ENCODE measurements at places on chromosomes 5 and 9.

GRCh38 chr9:128642675-128643245 is 13.9 kb downstream of the DYNC2I2 start:
- peaks cover 32% of the 10 kb centered on the region for H3K36me3 ChIP-seq
- no peak for DNase-seq
- H3K27me3 ChIP-seq: no peaks in the 10 kb centered on the region
- H3K4me3 ChIP-seq: no peak overlapping the region

DNA sequence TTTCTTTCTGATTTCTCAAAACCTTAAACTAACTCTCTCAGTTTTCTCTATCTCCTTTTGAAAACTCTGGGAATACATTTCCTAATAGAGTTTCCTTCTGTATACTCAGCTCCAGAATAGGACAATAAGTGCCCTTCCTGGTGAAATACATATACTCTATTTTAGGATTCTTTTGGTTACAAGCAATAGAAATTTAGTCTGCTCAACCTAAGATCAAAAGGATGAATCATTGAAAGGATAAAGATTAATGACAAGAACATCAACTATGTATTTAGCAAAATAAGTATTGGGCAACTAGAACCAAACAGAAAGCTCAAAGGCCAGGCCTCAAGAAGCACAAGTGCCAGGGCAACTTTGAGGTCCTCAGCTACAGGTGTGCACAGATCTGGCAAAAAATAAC is 127.1 kb downstream of the ADAMTSL1 start:
- no peak overlapping the region for H3K27ac ChIP-seq
- no peaks in the 10 kb centered on the region for H3K36me3 ChIP-seq
- DNase-seq: no peak
- peaks cover 4% of the 10 kb centered on the region for H3K4me1 ChIP-seq
- no peaks in the 10 kb centered on the region for H3K27me3 ChIP-seq
- H3K4me3 ChIP-seq: no peak overlapping the region

DNA sequence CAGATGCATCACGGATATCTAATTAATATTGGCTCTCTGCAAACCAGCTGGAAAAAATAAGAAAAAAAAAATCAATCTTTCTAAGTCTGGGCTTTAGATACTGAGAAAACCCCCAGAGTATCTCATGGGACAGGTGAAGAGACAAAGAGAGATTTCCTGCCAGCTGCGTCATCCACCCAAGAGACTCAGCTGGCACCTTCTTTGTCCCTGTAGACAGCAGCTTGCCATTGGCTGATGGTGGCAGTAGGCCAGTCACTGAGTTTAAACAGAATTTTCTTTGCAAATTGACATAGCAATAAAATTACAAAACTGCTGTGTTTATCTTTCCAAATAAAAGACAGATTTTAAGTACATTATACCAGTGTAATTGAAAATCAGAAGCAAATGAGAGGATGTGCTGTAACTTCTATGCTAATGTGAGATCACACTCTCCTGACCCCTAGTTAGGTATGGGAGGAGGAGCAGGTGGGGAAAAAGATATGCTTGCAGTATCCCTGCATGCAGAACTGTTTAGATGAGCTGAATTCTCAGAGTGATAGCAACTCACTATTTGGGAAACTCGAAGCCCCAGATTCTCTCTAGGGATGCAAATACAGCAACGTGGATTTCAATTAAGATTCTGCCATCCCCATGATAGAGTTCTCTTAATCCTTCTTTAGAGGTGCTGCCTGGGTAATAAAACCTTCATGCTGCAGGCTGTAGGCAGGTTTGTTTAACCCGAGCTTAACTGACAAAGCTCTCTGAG is 72.2 kb downstream of the NMUR2 start:
- DNase-seq: no peak
- no peak overlapping the region for H3K4me3 ChIP-seq
- no peaks in the 10 kb centered on the region for H3K27me3 ChIP-seq
- H3K36me3 ChIP-seq: no peaks in the 10 kb centered on the region
- no peaks in the 10 kb centered on the region for H3K4me1 ChIP-seq

DNA sequence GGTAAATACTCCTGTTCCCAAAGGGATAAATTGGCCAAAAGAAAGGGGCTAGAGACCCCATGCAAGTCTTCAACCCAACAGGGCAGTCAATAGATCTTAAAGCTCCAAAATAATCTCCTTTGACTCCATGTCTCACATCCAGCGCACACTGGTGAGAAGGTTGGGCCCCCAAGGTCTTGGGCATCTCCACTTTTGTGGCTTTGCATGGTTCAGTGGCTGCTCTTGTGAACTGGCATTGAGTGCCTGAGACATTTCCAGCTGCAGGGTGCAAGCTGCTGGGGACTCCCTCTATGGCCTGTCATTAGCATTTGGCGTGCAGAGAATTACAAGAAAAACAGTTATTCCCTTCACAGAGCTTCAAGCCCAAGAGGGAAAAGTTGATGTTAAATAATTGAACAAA is 224.7 kb downstream of the MTRR start:
- H3K4me1 ChIP-seq: no peaks in the 10 kb centered on the region
- no peak for DNase-seq
- H3K36me3 ChIP-seq: no peaks in the 10 kb centered on the region

DNA sequence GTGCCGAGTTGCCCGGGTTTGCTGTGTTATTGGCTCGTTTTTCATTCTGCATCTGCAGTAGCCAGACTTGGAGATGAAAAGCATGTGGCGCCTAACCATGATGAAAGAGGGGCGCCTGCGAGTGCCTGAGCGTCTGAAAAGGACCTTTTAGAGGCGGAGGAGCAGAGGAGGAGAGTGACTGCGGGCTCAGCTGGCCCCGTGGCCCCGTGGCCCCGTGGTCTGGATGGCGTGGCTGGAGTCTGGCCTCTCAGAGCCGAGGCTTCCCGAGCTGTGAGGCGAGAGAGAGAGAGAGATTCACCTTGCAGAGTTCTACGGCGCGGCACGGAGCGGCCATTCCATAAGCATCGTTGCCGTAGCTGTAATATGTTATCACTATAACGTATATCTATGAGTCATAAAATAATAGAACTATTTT is 55.3 kb upstream of the RNU6ATAC start:
- no peak for DNase-seq
- no peak overlapping the region for H3K27ac ChIP-seq
- H3K4me3 ChIP-seq: no peak overlapping the region

GRCh38 chr5:126119887-126120442 is 303.2 kb upstream of the GRAMD2B start:
- DNase-seq: no peak
- no peaks in the 10 kb centered on the region for H3K36me3 ChIP-seq
- H3K27me3 ChIP-seq: no peaks in the 10 kb centered on the region
- no peak overlapping the region for H3K27ac ChIP-seq
- no peak overlapping the region for H3K4me3 ChIP-seq

DNA sequence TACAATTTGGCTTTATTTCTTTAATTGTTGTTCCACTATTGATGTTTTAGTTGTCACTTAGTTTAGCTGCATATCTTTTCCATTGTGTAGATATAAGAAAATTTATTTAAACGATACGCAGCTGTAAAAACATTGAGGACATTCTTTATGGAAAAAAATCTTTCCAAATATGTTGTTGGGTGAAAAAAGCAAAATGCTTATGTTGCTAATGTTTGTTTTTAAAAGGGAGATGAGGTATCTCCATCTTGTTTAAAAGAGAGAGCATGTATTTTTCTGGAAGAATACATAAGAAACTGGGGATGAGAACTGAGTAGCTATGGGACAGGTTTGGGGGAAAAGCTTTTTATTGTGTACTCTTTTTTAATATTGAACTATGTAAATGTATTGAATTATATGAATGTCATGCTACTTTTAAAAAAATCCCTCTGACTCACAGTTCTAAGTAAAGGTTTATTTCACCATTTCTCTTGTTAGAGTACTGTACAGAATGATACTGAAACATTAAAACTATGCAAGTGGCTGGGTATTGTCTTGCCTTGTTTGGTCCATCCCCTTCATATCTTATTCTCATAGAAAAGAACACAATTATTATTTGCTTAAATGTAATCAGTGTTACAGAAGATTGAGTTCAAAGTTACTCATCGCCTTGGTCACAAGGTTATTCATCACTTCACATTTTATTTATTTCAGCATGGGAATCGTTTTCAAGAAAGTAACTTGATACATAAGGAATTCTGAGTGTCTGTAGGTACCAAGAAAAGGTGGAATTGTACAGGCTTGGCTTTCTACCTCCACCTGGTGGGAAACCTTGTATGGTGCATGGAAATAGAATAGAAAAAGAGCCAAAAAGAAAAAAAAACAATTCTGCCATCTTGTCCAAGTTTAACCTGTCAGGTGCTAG is 85.8 kb downstream of the RIC1 start:
- H3K4me3 ChIP-seq: no peak overlapping the region
- H3K36me3 ChIP-seq: peaks cover 4% of the 10 kb centered on the region

GRCh38 chr5:19630876-19631275 is 357.1 kb downstream of the CDH18 start:
- no peak overlapping the region for H3K4me3 ChIP-seq
- no peak overlapping the region for H3K27ac ChIP-seq
- no peaks in the 10 kb centered on the region for H3K4me1 ChIP-seq
- no peaks in the 10 kb centered on the region for H3K36me3 ChIP-seq
- DNase-seq: no peak
- H3K27me3 ChIP-seq: no peaks in the 10 kb centered on the region

DNA sequence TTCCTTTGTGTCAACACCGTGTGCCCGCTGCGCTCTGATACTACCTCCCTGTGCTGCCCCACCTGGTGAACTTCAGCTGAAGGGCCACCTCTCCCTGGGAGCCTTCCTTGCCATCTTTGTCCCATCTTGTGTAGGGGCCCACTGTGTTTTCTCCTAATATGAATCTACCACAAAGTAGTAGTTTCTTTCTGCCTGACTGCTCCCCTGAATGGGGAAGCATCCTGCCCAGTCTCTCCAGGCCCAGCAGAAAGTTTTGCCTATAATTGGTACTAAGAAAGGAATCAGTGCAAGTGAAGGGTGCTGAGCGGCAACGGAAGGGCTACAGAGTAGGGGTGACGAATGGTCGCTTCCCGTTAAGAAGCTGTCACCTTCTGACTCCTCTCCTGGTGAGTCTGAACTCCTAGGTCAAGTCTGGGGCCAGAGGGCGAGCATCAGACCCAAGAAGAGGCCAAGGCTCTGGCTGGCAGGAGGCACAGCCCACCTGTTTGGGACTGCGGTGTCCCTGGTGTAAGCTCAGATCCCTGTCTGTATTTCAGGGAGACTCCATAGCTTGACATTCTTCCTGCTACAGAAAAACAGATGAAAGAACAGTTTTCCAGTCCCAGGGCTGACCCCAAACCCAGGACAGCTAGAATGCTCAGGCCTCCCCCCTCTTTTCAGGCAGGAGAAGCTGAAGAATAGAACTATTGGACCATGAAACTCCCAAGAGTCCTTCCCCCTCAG is 24.1 kb downstream of the WWC1 start:
- H3K27me3 ChIP-seq: no peaks in the 10 kb centered on the region
- no peak overlapping the region for H3K4me3 ChIP-seq
- DNase-seq: no peak
- H3K27ac ChIP-seq: peak overlapping the region; percentile 45
- no peaks in the 10 kb centered on the region for H3K36me3 ChIP-seq
- H3K4me1 ChIP-seq: peaks cover 36% of the 10 kb centered on the region

- no peak for DNase-seq
- H3K36me3 ChIP-seq: no peaks in the 10 kb centered on the region
- no peak overlapping the region for H3K27ac ChIP-seq
- H3K4me1 ChIP-seq: no peaks in the 10 kb centered on the region
Observed at GRCh38 chr9:115359017-115359780, 241.2 kb upstream of the TNC start.

GRCh38 chr5:151384106-151384505 is 36.7 kb upstream of the SLC36A2 start:
- no peak overlapping the region for H3K27ac ChIP-seq
- no peaks in the 10 kb centered on the region for H3K36me3 ChIP-seq

GRCh38 chr5:109681763-109682162 is 8.0 kb upstream of the MAN2A1 start:
- H3K4me1 ChIP-seq: no peaks in the 10 kb centered on the region
- H3K27ac ChIP-seq: no peak overlapping the region
- no peaks in the 10 kb centered on the region for H3K36me3 ChIP-seq
- no peak for DNase-seq

- H3K4me3 ChIP-seq: no peak overlapping the region
- DNase-seq: no peak
- H3K36me3 ChIP-seq: no peaks in the 10 kb centered on the region
- no peaks in the 10 kb centered on the region for H3K4me1 ChIP-seq
Observed at GRCh38 chr5:37900692-37901091, 60.9 kb upstream of the GDNF start.

- no peak overlapping the region for H3K4me3 ChIP-seq
- no peaks in the 10 kb centered on the region for H3K27me3 ChIP-seq
- no peaks in the 10 kb centered on the region for H3K36me3 ChIP-seq
Observed at GRCh38 chr9:110521206-110521605, 58.3 kb downstream of the SVEP1 start.

- no peak overlapping the region for H3K4me3 ChIP-seq
- H3K4me1 ChIP-seq: no peaks in the 10 kb centered on the region
- no peak overlapping the region for H3K27ac ChIP-seq
- H3K27me3 ChIP-seq: no peaks in the 10 kb centered on the region
Observed at GRCh38 chr9:19022206-19022605, 10.8 kb downstream of the SAXO1 start.

DNA sequence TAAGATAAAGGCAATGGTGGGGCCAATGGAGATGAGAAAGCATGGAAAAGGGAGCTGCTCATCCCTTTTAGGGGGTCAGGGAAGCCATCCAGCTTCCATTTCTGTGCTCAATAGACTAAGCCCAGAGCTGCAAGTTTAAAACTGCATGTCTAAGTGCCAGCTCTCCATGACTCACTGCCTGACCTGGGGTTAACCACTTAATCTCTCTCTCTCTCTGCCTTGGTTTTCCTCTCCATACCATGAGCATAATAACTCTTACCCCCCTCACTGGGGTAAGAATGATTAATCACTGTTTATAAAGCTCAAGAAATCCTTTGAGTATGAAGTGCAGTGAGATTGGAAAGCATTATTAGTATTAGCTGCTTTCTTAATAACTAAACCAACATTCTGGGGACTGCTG is 1382.4 kb upstream of the WWC1 start:
- no peak overlapping the region for H3K27ac ChIP-seq
- no peak for DNase-seq
- H3K27me3 ChIP-seq: no peaks in the 10 kb centered on the region
- H3K4me1 ChIP-seq: no peaks in the 10 kb centered on the region
- no peak overlapping the region for H3K4me3 ChIP-seq

GRCh38 chr9:28841775-28842174 is 1268.5 kb upstream of the C9orf72 start:
- H3K27ac ChIP-seq: no peak overlapping the region
- no peak for DNase-seq
- no peaks in the 10 kb centered on the region for H3K4me1 ChIP-seq
- H3K36me3 ChIP-seq: no peaks in the 10 kb centered on the region

- no peak overlapping the region for H3K27ac ChIP-seq
- H3K27me3 ChIP-seq: no peaks in the 10 kb centered on the region
- H3K4me1 ChIP-seq: peaks cover 4% of the 10 kb centered on the region
- H3K4me3 ChIP-seq: no peak overlapping the region
Observed at GRCh38 chr5:34998058-34998789, 49.5 kb downstream of the AGXT2 start.

DNA sequence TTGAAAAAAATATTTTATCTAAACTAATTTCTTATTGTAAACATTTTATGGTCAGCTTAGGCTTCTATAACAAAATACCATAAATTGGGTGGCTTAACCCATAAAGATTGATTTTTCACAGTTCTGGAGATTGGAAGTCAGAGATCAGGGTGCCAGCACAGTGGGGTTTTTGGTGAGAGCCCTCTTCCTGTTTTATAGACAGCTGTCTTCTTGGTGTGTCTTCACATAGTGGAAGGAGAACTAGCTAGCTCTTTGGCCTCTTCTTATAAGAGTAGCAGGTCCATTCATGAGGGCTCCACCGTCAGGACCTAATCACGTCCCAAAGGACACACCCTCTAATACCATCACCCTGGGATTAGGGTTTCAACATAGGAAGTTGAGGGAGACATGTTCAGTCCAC is 26.6 kb downstream of the OTULINL start:
- no peak overlapping the region for H3K4me3 ChIP-seq
- DNase-seq: no peak
- H3K4me1 ChIP-seq: no peaks in the 10 kb centered on the region
- H3K36me3 ChIP-seq: peaks cover 9% of the 10 kb centered on the region
